ENCODE measurements at places on chromosomes 16 and 17. TPM values are rescaled to one million over a fixed set of nuclear protein-coding genes. Genes with fewer than 3 reads are reported as not detected.
A peak's percentile ranks its signal among the peaks of the same experiment; 100 is the strongest.

The MRM3 gene
- 22.6 TPM for total RNA-seq

The TBC1D3C gene
- total RNA-seq: 0.69 TPM

The TP53TG3B gene
- not detected for total RNA-seq

The RCVRN gene
- not detected for total RNA-seq

The CLEC18B gene
- total RNA-seq: 0.38 TPM

- DNase-seq: no peak
Observed at GRCh38 chr16:19578378-19578971, 23.0 kb downstream of the VPS35L start.

GRCh38 chr16:9996221-9996620, 186.0 kb downstream of the GRIN2A start:
- no peak for DNase-seq

GRCh38 chr17:15169676-15170075, 95.5 kb downstream of the PMP22 start:
- peak; percentile 3 for DNase-seq

DNA sequence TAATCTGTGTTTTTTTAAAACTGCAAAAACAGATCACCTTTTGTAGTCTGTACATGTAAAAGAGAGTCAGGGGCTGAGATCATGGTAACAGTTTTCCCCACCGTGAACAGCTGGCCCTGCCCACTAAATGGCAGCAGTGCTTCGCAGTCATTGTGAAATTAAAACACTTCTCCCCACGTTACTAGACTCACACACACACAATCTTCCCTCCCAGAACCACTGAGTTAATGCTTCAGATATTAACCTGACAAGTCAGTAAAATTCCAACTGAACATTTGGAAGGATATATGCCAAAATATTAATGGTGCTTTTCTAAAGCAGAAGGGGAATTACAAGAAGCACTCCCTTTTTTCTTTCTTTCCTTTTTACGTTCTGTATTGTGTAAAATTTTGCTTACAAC, 1.2 kb upstream of the CD300LG start:
- DNase-seq: no peak

All from LHCN-M2 (cell line).